NCI-H510A (cell line): ENCODE measurements at places on chromosomes 6 and 20.
A peak's percentile ranks its signal among the peaks of the same experiment; 100 is the strongest.

DNA sequence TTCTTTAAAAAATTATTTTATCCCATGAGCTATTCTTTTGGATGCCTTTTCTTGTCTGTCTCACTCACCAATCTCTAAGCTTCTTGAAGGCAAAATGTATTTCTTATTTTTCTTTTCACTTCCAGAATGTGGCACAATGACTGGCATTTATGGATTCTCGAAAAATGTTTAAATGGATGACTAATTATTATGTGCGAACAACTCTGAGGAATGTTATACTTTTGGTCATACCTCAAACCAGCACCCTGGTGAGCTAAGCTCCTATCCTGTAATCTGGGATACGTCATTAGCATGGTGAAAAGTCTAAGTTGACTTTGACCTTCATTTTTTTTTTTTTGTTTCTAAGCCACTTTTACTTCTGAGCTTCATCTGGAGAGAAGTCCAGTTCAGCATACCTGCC, 214.0 kb upstream of the CEP162 start:
- no peak for DNase-seq

DNA sequence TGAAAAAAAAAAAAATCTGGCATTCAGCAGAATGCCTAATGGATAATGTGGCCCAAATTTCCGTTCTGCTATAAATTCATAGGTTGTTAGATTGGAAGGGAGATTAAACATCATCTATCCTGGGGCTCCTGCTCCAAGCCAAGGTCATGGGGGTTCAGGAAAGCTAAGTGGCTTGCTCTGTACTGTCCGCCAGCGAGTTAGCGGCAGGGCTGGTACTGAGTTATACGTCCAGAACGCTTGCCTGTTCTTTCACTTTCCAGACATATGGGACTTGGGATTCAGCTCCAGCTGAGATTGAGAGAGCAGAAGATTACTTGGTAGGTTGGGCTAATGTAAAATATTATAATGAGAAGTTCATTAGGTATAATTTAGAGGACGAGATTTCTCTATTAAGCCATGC, 858 bp downstream of the RWDD1 start:
- DNase-seq = no peak

DNA sequence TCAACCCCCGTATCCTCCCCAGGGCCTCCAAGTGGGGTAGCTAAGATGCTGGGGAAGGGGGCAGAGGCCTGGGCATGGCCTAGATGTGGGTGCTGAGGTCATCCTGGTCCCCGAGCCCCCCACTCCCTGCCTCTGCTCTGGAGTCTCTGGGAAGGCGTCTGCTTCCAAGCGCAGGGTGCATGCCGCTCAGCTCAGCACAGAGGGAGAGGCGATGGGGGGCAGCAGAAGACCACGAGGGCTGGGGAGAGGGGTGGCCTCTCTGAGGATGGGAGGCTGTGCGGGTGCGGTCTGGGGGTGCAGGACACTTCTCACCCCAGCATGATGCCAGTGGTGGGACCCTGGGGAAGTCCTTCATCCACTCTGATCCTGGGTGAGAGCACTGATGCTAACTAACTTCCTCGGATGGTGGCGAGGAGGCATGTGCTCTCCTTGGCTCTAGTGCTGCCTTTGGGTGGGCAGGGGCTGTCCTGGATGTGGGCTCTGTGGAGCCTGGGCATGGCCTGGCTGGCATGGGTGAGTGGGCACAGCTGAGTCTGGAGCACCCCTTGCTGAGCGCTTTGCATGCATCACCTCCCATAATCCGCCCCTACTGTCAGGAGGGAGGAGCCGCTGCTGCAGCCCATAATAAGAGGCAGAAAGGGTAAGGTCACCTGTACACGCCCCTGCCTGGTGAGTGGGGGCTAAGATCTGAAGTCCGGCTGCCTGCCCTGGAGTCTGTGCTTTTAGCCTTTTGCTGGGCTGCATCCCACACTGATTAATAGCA, 34.7 kb downstream of the EFCAB8 start:
- DNase-seq = no peak

- DNase-seq = no peak
Measured at GRCh38 chr6:32484614-32484998, 44.9 kb downstream of the HLA-DRA start.

DNA sequence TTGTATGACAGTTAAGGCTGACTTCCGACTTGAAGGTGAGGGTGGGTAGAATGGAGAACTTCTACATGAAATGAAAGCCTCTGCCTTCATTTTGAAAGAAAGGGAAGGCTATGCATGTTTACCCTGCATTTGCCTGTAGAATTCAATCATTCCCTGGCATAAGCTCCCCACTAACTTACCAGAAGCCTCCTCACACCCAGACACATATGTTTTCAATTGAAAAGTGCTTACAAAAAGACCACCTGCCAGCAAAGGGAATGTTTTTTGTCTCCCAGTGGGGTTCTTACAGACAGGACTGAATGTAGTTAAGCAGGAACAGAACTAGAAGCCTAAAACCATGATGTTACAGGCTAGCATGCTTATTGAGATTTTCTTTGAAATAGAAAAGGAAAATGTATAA, 392.1 kb upstream of the HSF2 start:
- no peak for DNase-seq

DNA sequence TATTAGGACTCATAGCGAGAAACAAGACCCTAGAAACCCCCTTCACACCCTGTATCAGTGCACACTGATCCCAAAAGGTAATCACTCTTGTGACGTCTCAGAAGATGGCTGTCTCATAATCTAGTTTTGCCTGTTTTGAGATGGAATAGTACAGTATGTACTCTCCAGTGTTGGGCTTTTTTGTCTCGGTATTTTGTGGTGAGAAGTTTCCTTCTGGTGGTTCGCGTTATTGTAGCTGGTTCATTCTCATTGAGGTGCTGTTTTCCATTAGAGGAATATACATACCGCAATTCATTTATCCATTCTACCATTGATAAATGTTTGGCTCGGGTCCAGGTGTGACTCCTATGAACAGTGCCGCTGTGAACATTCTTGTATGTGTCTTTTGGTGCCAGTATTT, 27.9 kb upstream of the MAP3K4 start:
- DNase-seq = no peak

DNA sequence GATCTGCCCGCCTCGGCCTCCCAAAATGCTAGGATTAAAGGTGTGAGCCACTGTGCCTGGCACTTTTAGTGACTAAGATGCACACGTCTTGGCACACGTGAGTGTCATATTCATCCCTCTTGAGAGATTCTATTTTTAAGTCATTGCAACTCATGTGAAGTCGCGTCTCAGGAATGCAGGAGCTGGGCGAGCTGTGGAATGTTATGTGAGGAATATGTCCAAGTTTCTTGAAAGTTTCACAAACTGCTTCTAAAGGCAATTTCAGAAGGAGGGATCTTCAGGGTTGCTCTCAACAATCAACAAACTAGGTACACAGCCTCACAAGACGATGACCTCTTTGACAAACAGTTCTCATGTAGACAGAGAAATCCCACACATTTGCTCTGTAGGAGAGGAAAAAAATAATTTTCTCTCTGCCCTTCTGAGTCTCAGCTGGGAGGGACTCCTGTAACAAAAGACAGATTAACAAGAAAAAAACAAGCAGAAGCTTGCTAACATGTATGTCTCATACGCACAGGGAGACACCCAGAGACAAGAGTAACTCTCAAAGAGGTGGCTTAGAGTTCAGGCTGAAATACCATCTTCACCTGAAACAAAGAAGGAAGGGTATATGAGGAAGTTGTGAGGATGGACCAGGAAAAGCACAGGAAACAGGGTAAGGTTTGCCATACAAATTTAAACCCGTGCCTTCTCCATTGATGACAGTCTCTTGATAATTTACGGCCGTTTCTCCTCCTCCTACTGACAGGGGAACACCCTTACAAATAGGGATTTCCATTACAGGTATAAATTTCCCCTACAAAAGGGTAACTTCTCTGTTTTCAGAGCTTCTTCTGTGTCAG, 45.3 kb upstream of the FAM50B start:
- no peak for DNase-seq

DNA sequence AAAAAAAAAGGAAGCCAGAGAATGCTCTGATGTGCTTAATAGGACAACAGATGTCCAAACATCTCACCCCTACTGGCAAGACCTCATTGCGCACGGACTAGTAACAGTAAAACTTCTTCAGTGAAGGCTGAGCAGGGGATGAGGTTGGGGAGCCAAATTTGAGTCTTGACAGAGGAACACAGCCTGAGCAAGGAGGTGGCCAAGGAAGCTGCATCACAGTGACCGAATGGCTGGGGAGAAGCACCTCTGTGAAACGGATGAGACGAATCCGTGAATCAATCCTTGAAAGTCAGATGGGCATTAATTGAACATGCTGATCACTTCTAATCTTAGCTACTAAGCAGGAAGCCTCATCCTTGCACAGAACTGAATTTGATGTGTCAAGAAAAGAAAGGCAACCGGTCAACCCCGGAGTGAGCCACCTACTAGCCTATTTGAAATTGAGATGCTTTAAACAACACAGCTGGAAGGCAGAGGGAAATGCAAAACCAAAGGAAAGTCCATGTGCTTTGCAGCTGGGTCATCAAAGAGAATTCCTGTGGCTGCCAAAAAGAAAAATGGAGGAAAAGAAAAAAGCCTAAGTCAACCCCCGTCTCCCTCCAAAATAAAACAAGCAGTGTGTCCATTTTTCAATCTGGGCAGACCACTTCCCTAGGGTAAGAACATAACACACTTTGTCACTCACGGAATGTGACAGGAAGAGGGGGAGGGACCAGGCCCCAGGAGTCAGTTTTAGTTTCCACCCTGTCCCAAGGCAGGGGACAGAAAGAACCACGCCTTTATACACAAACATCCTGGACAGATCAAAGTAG, 29.5 kb downstream of the PXDC1 start:
- DNase-seq = no peak

DNA sequence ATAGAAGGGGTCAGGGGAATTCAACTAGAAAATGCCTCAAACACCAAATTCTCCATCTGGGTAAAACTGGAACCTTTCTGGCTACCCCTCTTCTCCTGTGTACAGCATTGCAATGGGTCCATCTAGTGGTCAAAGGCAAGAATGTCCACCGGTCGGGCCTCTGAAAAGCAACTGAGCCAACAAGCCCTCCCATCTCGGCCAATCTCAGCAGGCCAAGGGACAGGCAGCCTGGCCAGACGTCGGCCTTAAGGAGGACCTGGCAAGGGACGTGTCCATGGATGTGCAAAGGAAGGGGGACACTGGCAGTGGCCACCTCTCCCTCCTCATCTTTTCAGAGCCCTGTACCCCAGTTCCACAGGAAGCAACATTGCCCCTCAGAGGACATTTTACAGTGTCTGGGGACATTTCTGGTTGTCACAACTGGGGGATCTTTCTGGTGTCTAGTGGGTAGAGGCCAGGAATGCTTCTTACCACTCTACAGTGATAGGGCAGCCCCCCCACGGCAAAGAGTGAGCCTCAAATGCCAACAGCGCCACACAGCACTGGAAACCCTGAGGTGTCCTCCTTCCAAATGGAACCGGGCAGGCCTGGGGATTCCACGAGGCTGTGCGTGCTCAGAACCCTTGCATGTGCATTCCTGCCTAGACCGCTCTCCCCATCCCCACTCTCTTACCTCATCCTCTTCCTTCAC, 99.8 kb upstream of the FOXA2 start:
- peak; percentile 62 for DNase-seq
